ENCODE measurements at places on chromosomes 1 and 21.

DNA sequence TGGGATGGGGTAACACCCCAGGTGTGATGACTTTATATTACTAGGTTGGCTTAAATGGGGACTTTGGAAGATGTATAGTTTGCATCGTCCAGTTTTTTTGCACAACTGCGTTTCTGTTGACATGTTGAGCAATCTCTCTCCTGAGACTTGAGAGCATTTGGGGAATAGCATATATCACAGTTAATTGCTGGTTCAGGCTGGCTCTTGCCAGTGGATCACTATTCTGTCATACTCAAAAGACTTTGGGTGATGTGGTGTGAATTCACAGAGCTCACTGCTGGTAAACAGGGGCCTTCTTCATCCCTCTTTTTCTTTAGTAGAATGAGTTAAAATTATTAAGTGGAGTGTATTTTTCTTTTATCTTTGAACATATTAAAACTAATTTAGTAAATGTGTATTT, 44.3 kb downstream of the LHX9 start:
- DNase-seq = no peak

GRCh38 chr1:54096877-54097240, 43.5 kb downstream of the TCEANC2 start:
- DNase-seq = peak; percentile 48

- DNase-seq = no peak
These were observed at the start of gene FAM110D for GRCh38 chr1:26158908-26159742. TSS of gene FAM110D (plus strand) at chr1:26159079. CDS start at chr1:26161292, 2,213 bp downstream.

GRCh38 chr1:186626356-186626932, 53.8 kb downstream of the PTGS2 start:
- no peak for DNase-seq

- no peak for DNase-seq
These were observed 119.2 kb upstream of the RAB3GAP2 start for GRCh38 chr1:220391491-220391890.

All from inflammatory macrophage (primary cell).